Prostate gland (tissue), 2 donors: ENCODE measurements at places on chromosomes 4 and X.

GRCh38 chr4:47167081-47168035, 136.0 kb downstream of the GABRB1 start:
- no peak for DNase-seq

- DNase-seq, result no peak
Measured at GRCh38 chrX:81280148-81280547, 78.2 kb downstream of the SH3BGRL start.

DNA sequence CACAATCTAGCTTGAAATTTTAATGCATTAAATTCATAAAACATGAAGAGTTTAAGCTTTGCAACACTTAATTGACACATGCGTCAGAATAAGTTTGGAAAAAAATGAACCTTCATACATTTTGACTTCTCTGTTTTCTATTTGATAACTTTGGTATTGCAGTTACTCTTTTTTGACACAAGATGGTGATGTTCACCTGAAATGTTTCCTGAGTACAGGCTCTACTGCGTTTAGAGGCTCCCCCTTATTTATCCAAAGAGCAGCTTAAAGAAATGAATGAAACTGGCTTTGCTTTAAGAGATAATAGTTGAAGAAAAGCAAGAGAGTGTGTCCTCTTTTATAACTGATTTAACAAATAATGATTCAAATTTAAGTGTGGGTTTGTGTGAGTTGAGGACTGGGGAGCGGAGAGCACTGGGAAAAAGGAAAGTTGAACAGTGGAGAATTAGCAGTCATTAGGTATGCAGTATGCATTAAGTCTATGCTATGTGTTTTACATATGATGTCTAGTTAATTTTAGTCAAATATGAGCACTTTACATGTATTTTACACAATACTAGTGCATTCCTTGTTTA, 180.6 kb upstream of the NUDT6 start:
- no peak for DNase-seq

GRCh38 chrX:125203365-125203736, 116.3 kb upstream of the TEX13C start:
- no peak for DNase-seq

DNA sequence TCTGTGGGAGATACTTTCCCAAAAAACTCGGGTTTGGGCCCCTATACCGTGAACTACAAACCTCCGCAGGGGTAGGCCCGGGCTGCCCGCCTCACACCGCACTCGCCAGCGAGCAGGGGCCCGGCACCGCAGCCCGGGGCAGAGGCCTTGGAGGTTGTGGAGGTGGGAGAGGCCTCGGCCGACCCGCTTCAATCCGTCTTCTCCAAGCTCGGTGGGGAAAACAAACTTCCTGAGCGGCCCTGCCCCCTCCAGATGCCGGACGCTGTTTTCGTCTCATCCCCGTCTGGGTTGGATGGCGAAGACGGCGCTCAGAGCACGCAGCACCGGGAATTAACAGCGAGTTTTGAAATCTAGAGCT, 442 bp upstream of the MCUB start:
- DNase-seq, result no peak

- DNase-seq, result no peak
Measured at GRCh38 chr4:15592799-15593198, 62.4 kb downstream of the FBXL5 start.

GRCh38 chr4:77044461-77045150, 31.2 kb downstream of the CCNI start:
- DNase-seq, result no peak

GRCh38 chr4:63566658-63567057, 842.6 kb downstream of the TECRL start:
- DNase-seq, result no peak

GRCh38 chrX:51598899-51599298, 19.8 kb downstream of the CENPVL3 start:
- DNase-seq, result no peak

- DNase-seq, result no peak
Measured at GRCh38 chr4:151163855-151164254, 64.4 kb downstream of the RPS3A start.

GRCh38 chr4:67131224-67131623, 414.1 kb downstream of the CENPC start:
- no peak for DNase-seq

GRCh38 chrX:16999275-16999674, 52.8 kb downstream of the REPS2 start:
- DNase-seq, result no peak

GRCh38 chr4:3332498-3332897, 39.7 kb downstream of the RGS12 start:
- no peak for DNase-seq

DNA sequence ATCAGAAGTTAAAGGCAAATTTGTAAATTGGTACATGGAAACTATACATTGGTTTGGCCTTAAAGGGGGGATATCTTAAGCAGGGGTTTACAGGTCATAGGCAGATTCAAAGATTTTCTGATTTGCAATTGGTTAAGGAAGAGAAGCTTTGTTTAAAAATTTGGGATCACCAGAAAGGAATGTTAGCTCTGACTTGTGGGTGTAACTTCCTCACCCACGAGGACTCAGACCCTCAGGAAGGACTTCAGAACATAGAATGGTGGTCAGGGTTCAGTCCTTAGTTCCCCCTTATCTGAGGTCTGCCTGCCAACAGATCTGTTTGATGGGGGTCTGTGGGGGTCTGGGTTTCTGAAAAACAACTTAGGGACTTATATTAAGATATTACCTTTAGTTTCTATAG, 427.4 kb upstream of the DIPK2B start:
- no peak for DNase-seq

DNA sequence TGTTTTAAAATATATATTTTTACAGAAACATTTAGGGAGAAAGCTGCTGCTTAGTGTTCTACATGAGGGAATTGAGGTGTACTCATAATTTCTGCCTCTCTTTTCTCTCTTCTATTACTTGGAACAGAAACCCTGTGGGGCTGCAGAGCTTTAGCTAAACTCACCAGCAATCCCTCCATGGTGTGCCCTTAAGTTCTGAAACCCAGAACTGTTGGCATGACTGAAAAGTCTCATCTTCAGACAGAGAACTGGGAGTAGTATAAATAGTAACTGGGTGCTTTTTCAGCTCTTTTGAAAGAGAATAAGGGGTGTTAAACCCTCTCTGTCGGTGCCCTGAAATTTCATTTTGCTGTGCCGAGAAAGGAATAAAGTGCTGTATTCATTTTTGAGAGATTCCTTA, 294.9 kb upstream of the BOD1L1 start:
- no peak for DNase-seq

DNA sequence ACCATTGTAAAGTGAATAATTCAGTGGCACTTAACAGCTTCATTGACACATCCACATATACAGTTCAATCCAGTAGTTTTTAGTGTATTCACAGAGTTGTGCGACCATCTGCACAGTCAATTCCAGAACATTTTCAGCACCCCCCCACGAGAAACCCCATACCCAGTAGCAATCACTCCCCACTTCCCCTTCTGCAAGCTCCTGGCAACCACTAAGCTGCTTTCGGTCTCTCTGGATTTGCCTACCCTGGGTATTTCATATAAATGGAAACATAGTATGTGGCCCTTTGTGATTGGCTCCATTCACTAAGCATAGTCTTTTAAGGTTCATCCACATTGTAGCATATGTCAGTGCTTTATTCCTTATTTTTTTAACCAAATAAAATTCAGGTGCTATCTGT, 10.0 kb downstream of the MSL3 start:
- no peak for DNase-seq

DNA sequence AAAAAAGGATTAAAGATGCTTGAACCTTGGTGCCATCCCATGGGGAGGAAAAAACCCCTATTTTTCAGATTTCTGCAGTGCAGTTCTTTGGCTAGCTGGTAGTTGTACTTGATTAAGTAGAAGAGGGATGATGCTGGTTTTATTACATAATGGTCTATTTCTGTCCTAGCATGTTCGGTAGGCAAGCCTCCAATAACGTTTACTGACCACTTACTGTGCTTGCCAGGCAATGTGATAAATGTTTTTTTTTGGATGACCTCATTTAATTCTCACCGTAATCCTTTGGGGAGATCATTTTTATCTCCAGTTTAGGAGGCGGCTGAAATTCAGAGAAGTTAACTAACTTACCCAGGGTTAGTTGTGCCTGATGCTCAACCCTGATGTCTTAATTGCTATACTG, 92.1 kb upstream of the RPA4 start:
- DNase-seq, result no peak

DNA sequence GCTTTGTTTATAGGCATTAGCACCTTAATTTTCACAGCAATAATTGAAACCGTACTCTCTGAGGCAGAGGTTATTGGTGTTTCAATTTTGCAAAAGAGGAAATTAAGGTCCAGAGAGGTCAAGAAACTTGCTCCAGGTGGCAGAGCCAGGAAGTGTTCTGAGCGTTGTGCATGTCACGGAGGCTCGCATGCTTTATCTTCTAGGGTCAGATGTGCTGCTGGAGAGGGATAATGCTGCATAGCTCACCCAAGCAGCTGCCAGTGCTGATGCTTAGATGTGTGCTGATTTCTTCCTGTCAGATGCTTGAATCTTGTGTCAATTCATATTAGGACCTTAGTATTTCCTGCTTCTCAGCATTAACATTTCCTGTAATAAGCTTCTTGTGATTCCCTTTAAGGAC, 13.0 kb upstream of the FGF5 start:
- no peak for DNase-seq

DNA sequence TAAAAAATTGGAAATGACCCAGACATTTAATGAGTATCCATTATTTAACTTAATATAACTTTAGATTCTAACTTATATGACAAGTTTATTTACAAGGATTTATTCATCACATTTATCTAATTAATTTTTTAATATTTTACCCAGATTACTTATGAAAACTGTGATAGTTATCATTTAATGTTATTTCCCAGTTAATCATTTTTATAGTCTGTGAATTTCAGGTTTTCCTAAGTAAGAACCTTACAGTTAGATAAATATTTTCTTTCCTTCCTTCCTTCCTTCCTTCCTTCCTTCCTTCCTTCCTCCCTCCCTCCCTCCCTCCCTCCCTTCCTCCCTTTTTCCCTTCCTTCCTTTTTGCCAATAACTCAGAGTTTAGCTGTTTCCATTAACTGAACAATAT, 14.8 kb upstream of the FHDC1 start:
- DNase-seq, result no peak

DNA sequence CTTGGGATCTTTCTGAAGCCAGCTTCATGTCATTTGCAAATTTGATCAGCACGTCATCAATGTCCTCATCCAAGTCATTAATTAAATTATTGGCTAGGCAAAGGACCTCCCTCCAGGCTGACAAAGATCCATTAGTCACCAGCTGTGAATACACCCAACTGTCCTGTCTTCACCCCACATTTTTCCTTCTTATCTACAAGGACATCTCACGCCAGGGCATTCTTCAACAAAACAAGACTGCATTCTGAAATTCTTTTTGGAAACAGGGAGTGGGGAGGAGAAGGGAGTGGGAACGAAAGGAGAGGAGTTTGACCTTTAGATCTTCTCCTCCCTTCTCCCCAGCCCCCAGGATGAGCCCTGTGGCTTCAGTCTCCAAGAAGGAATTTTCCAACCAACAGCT, 32.7 kb downstream of the NLGN3 start:
- DNase-seq, result no peak

- no peak for DNase-seq
Measured at GRCh38 chr4:6449746-6450369, 22.6 kb downstream of the PPP2R2C start.
